ENCODE measurements at places on chromosomes 4 and X.

DNA sequence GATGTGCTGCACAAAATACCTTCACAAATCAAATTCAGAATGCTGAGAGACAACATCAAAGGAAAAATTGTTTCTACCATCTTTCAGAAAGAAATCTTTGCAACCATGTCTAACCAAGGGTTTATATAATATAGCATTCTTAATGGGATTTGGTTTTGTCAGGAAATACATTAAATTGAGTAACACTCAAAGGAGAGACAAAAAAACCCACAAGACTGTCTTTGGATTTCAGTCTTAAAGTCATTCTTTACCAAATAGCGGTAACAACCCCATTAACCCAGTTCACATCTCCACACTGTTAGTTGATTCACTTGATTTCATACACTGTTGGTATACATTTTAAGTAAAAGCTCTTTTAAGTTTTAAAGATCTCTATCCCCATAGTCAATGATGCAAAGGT is 145.7 kb upstream of the EDNRA start:
- no peak for DNase-seq

DNA sequence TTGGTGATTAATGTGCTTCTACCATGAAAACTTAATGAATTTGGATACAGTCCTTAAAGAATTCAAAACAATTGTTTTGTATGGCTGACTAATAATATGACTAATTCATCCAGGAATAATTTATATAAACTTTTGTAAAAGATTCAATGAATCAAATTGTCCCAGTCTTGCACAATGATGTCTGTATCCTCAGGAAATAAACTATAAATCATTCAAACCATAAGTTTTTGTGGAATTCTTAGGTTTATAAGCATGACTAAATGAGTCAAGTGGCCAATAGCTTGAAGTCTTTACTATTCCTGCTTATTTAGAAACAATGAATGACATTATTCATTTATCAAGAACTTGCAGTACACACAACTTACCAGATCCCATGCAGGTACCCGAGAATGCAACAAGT is 935.0 kb upstream of the INTU start:
- DNase-seq, result no peak

GRCh38 chr4:82721819-82722423 is 76.7 kb downstream of the SCD5 start:
- DNase-seq, result peak; percentile 37

- DNase-seq, result no peak
Measured at GRCh38 chr4:31390849-31391248, 670.7 kb downstream of the PCDH7 start.

DNA sequence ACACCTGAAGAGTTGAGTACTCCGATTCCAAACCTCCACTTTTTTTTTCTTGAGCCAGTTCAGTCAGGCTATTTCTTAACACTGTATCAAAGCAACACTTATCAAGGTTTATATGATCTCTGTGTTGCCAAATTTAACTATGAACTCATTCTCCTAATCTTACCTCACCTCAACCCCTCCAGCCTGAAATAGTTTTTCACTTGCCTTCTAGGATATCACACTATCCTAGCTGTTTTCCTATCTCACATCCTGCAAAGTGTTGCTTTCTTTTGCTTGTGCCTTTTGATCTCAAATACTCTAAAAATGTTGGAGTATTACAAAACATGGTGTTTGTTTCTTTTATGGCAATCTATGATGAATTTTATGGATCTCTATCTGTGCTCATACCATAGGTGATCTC is 415.0 kb downstream of the CFAP47 start:
- no peak for DNase-seq

DNA sequence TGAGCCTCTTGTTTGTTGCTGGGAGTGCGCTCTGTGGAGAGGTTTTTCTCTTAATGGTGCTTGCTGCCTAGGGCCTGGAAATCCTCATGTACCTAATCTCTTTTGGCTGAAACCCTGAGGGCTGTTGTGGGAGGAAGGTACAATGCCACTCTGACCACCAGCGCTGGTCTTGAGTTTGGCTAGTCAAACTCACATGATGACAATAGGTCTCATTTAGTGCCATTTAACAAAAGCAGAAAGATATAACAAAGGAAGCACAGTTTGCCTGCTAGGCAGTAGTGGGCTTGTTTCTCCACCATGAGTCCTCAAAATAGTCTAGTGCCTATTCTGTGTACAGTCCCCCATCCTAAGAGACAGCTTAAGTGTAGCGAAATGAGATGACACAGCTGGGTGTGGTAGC is 111.3 kb downstream of the TSPAN7 start:
- DNase-seq, result no peak

- DNase-seq, result peak; percentile 14
Measured at GRCh38 chr4:109912706-109913595, at the start of gene EGF. Gene EGF, plus strand, starts transcription at chr4:109912883. Its CDS starts 453 bp downstream, at chr4:109913336.

DNA sequence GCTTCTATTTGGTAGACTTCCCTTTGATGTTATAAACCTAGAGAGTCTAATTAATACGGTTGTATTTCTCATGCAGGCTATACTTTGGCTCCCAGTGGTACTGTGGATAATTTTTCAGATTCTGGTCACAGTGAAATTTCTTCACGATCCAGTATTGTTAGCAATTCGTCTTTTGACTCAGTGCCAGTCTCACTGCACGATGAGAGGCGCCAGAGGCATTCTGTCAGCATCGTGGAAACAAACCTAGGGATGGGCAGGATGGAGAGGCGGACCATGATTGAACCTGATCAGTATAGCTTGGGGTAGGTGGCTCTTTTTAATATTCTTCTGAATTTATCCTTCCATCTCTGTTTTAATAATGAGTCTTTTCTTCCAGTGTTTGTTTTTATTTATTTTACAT is 249.7 kb downstream of the RAPGEF2 start:
- no peak for DNase-seq

DNA sequence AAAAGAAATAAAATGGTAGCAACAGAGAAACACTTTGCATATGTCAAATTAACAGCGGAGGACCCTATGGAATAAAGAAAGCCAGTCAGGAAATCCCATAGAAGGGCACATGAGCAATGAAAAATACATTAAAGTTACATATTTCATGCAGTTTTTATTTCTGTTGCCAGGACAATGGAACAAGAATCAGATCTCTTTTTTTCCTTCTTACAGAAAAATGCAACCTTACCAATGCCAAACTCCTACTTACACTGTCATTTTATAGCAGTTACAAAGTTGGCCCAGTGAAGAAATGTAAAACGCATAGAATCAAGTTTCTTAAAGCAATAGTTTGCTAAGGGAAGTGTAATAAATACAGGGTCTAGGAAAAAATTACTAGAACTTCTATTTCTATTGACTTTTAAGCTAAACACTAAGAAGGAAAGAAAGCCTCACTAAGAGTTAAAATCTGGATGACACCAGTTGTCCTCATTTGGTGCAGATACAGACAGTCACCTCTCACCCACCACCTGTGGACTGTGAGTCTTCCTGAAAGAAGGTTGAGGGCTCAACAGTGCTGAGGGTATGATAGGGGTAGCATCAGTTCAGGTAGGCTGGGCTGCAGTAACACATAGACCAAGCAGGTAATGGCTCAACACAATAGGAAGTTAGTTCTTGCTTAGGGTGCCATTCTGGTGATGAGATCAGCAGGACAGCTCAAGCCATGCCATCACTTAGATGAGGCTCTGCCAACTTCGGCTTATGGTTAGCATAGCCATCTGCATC is 224.6 kb downstream of the ANAPC10 start:
- DNase-seq, result no peak

All from hematopoietic multipotent progenitor cell treated with erythropoietin and hydrocortisone succinate and interleukin-3 and kit ligand, for 8 days (in vitro differentiated cells).